ENCODE measurements at places on chromosomes 3 and 15.

DNA sequence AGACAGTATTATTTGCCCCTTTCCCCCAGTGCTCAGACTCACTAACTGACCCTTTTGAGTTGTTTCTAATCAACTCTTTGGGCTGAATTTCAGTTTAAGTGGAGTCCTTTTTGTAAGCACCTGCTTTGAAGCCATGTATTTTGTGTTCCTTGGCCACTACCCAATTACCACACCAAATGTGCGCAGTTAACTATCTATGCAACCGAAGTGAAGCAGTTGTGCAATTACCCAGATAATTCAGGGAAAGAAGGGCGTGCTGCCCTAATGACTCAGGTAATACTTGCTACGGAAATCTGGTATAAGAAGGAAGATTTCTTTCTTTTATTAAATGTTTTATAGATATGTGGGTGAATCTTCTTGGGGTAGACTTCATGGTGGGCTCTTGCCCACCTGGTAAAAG is 371.9 kb upstream of the TBL1XR1 start:
- DNase-seq, result no peak

DNA sequence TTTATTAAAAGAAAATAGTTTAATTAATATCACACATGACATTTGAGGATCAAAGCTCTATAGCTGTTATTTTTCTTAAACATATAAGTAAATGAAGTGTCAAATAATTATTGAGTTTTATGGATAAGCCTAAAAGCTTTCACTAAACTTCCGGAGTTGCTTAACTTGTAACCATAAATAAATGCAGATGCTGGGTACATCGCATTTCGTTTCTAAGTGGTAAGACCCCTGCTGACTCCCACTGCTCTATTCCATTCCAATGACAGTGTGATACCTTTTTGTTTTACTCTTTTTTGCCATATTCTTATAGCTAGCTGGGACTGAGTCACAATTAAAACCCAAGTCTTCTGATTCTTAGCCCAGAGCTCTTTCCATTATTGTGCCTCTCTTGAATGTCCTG is 411.1 kb downstream of the SOX2 start:
- no peak for DNase-seq

DNA sequence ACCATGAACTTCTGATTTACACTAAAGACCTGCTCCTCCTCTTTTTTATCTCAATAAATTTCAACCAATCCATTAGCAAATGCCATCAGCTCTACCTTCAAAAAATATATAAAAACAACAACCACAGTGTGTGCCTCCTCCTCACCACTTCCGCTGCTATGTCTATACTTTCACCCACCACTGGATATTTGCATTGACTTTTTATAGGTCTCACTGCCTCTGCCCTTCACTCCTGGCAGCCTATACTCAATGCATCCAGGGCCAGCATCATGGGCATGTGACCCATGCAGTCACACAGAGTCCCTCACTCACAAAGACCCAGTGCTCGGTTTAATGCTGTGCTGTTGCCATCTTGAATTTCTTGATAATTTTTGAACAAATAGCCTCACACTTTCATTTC is 53.5 kb upstream of the CCDC54 start:
- DNase-seq, result no peak

DNA sequence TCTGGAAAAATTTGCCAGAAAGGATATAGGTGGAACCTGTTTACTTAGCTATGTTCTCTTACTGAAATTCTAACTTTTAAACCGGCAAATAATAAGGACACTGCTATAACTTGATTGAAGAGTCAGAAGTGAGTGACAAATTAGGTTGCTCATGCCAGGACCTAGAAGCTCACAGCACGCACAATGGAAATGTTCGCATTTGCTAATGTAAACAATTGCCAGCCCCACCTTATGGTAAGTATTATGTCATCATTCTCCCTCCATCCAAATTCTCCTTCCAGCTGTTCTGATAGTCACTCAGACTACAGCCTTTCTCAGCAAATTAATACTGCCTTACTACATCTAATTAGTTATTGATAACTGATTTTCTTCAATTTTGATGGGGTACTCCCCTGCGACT is 4.8 kb upstream of the STXBP5L start:
- no peak for DNase-seq

GRCh38 chr3:105798381-105798934 is 70.4 kb downstream of the CBLB start:
- DNase-seq, result no peak

- no peak for DNase-seq
These were observed 412.8 kb upstream of the AZI2 start for GRCh38 chr3:28761375-28761774.

DNA sequence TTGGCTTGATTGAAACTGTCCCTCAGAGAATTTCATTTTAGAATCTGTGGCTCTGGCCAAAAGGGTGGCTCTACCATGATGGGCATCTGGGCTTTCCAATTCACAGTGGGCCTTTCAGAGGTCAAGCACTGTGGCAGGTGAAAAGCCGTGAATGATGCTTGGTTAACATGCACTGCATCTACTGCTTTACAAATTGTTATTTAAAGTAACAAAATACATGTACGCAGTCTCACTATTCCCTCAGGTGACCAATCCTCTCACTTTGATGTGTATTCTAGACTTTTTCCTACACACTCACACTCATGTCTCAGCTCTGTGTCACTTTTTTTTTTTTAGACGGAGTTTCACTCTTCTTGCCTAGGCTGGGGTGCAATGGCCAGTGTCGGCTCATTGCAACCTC is 70.5 kb downstream of the MGLL start:
- no peak for DNase-seq

GRCh38 chr15:51647128-51647562 is 24.6 kb upstream of the DMXL2 start:
- no peak for DNase-seq

DNA sequence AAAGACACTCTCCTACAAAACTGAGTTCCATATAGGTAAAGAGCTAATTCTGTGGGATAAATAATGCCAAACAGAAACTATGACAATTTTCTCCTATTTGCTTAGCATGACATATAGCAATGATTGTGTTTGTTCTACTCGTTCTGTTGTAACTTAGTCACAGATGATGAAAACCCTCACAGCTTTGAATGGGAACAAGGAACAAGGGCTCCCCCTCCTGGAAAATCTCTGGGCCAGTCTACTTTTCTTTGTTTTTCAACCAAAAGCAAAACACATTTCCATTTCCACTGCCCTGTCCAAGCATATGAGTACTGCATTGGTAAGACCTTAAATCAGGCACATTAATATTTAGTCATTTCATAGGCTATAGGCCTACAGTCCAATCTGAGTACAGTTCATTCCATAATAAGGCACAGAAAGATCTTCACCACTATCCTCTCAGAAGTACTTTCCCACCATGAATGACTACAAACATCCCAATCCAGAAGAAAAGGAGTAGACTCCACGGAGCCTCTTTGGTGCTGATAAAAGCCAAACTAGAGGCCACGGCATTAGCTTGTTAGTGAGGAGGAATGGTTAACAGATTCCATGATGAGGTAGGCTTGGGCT is 67.1 kb downstream of the ATP8B4 start:
- no peak for DNase-seq

GRCh38 chr3:113249601-113250000 is 38.2 kb downstream of the BOC start:
- DNase-seq, result no peak

DNA sequence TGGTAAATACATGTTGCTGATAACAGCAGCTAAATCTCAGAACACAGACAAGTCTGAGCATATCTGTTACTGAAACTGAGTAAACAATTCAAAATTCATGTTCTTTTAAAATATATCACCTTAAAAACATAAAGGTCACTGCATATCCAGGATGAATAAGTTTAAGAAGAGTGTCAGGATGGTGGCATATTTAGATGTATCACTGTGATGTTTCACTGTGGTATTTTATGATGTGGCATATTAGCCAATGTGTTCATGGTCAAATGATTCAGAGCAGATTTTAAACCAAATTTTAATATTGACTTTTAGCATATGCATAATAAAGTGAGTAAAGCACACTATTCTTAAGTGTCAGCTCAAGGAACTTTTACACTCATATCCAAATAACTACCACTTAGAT is 346.4 kb upstream of the DPPA4 start:
- no peak for DNase-seq

- DNase-seq, result no peak
These were observed 836 bp upstream of the AKAP13 start for GRCh38 chr15:85379403-85380131.

DNA sequence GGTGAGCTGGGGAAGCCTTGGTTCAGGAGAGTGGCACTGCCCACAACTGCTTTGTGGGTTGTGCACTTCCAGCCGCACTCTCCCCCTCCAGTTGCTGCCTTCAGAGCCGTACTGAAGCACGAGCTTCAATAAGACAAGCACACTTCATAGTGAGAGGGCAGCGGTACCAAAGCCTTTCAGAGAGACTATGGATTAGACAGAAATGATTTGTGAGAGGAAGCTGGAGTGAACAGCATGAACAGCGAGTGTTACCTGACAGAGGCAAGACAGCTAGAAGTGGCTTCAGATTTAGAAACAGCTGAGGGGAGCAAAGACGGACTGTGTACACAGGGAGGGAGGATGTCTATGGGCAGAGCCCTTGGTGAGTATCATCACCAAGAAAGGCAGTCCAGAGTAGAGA is 31.1 kb downstream of the HCLS1 start:
- DNase-seq, result no peak

DNA sequence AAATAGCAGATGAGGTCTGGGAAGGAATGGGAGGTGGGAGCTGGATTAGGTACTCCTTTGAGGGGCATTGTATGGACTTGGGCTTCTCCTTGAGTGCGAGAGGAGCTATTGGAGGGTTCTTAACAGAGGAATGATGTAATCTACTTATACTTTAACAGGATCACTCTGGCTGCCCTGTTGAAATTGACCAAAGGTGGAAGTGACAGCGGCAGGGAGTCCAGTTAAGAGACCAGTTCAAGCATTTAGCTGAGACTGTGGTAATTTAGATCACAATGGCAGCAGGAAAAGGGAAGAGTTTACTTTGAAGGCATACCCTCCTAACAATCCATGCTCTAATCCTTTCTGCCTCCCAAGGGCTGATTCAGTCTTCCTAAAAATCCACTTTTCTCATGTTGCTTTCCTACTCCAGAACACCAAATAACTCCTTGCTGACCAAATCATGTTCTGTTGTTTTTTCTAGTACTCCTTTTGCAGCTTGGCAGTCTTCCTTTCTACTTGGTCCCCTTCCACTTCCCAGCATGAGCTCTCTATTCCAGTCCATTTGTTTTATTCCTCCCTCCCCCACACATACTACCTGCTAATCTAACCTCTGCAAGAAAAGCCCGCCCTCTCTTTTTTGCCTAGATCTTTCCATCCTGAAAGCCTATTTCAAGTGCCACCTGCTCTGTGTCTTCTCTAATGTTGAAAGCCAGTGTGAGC is 139.4 kb downstream of the NECTIN3 start:
- no peak for DNase-seq

DNA sequence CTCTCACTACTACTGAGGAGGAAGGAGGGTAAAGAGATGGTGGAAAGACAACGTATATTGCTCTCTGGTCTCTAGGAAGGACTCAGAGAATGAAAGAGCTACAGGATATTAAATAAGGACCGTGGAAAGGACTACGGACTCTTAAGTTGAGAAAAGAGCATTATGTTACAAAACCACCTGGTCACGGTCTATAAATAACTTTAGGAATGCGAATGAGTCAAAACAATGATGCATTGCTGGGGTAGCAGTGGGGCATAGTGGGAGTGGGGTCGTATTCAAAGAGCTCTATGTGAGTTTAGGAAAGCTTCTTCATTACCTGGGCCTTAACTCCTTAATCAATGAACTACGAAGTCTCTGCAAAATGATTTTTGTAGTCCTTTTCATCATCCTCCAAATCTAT is 295.7 kb upstream of the SOX14 start:
- no peak for DNase-seq

- DNase-seq, result peak; percentile 86
These were observed 32.8 kb downstream of the ZNF589 start for GRCh38 chr3:48273594-48274211.

GRCh38 chr15:68818066-68818768 is 2.5 kb downstream of the ANP32A start:
- DNase-seq, result no peak

- no peak for DNase-seq
These were observed 14.9 kb downstream of the SORD start for GRCh38 chr15:45037936-45038335.

- DNase-seq, result no peak
These were observed 549.8 kb upstream of the AGTR1 start for GRCh38 chr3:148147903-148148302.

DNA sequence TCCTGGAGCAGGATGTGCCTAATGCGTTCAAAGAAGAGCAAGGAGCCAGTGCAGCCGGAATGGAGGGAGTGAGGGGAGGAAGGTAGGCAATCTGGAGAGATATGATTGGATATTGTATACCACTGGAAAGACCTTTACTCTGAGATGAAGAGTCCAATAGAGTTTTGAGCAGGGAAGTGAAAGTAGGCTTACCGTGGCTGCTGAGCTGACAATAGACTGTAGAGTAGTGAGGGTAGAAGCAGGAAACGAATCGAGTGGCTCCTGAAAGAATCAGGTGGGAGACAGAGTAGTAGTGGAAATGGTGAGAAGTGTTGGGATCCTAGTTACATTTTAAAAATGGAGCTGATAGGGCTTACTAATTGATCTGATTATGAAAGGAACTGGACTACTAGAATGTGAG is 51.8 kb upstream of the NUDT16 start:
- DNase-seq, result no peak

GRCh38 chr3:177341736-177342419 is 144.6 kb upstream of the TBL1XR1 start:
- no peak for DNase-seq

DNA sequence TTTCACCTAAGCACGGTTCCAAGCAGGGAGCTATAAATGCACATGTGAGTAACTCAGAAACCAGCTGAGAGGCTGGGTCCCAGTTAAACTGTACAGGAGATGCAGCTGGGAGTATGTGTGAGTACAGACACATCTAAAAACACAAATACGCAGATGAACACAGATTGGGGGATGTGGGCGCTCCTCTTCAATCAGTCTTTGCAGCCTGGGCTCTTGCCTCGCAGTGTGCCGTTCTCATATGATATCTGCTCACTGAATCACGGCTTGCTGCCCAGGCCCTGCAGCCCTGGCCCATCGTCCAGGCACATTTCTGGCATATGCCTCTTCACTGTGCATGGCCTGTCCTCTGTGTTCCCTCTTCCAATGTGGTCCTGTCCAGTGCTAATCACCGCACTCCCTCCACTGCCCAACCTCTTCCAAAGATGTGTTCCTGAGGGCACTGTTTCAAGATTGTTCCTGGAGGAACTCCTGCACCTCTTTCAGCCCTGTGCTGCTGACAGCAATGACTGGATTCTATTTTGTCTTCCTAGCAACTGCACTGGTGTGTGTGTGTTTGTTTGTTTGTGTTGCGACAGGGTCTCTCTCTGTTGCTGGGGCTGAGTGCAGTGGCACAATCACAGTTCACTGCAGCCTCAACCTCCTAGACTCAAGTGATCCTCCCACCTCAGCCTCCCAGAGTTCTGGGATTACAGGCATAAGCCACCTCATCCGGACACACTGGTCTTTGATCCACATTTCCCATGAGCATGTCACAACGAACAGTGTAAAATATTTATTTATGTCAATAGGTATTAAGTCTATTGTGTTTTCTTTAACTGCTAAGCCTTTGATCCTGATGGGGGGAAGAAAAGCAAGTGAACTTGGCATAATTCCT is 17.0 kb downstream of the CA12 start:
- no peak for DNase-seq
